Astrocyte of the cerebellum (primary cell): ENCODE measurements at places on chromosomes 16 and 17.

- DNase-seq = no peak
Measured at GRCh38 chr16:65657071-65657494, 535.2 kb upstream of the CDH11 start.

GRCh38 chr17:12318571-12319266, 298.0 kb downstream of the MAP2K4 start:
- no peak for DNase-seq

GRCh38 chr16:57253466-57253865, 8.4 kb downstream of the ARL2BP start:
- DNase-seq = no peak

DNA sequence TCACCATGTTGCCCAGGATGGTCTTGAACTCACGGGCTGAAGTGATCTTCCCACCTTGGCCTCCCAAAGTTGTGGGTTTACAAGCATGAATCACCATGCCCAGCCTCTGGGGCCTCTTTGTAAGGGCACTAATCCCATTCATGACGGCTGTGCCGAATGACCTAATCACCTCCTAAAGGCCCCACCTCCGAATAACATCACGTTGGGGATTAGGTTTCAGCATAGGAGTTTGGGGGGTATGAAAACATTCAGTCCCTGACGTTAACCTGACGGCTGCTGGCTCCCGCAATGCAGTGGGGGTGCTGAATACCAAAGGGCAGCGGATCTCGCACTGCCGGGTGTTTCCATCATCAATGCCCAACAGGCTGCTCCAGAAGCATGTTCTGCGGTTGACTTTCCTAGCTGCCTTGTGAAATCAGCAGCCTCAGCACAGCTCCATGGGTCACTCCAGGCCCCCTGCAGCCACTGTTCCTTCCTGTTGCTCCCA, 120.8 kb upstream of the SEC14L1 start:
- DNase-seq = no peak

GRCh38 chr17:44995436-44996001, 27.4 kb upstream of the C1QL1 start:
- no peak for DNase-seq

DNA sequence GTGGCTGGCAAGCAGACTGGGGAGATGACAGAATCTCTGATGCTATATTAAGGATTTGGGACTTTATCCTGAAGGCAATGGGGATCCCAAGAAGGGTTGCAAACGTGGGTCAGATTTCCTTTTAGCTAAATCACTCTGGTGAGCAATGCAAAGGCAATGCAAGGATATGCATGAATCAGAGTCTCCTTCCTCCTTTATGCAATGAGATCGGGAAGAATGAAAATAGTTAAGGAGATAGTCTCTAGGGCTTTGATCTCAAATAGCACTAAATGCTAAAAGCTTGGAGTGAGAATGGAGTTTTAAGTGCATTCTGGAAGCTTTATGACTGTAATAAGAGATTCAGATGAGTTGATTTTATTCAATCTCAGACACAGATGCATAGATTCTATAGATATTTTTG, 27.2 kb upstream of the SHISA9 start:
- DNase-seq = no peak

DNA sequence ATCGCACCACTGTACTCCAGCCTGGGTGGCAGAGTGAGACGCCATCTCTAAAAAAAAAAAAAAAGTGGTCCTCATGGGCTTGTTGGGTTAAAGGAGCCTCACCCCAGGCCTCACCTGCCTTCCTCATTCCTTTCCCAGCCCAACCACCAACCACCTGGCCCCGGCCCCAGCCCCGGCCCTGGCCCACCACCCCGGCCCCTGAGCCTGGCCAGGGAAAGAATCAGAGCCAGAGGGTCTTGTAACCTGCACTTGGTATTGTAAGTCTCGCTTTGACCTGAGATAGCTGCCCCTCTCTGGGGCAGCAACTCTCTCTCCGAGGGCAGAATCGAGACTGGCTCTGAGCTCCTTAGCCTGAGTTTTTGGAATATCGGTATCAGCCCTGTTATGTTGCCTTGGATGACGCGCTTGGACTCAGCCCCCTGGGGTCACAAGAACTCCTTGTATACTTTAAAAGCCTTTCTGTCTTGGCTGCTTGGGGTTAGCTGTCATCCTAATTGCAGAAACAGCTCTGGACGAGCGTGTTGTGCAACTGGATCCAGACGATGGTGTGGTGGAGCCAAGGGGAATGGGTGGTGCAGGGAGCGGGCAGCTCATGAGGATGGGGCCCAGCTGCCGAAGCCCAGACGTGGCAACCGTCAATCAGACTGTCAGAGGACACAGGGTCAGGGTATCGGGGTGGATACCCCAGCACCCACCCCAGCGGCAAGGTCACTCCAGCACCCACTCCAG, 14.6 kb downstream of the SMTNL2 start:
- no peak for DNase-seq

- DNase-seq = no peak
Measured at GRCh38 chr17:66900126-66901010, 64.1 kb upstream of the CACNG4 start.

GRCh38 chr17:59178266-59178985, 22.9 kb downstream of the PRR11 start:
- no peak for DNase-seq

DNA sequence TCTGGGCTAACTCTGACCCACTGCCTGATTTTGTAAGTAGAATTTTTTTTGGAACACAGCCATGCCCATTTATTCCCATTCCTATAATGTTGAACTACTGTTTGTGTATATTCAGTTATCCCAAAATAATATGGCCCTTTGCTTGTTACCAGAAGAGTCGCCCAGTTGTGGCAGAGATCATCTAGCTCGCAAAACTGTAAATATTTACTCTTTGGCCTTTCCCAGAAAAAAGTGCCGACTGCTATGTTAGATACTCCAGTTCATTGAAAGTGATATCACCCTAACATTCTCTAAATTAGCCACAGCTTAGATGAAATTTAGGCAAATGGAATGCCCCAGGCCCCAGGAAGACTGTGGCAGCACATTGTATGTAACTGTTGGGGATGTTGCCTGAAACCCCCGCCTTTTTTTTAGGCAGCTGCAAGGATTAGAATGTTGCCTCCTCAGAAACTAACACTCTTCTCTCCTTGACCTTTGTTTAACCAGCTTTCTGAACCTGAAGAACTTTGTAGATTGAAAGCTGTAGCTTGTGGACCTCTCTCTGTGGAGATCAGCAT, 19.1 kb downstream of the WWOX start:
- DNase-seq = no peak

DNA sequence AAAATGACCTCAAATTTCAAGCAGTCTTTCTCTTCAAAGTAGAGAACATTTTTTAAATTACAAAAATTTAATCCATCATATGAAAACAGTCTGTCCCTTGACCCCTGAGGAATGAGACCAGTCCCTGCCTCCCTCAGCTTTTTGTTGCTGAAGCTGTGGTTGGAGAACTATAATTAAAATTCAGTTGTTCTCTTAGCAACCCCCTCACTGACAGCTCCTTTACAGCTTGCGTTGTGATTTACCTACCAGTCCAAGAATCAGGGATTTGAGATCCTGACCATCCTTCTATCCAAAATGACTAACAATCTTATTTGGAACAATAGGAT, 29.8 kb downstream of the LYRM1 start:
- no peak for DNase-seq

GRCh38 chr16:29765167-29766032, 12.7 kb upstream of the ZG16 start:
- DNase-seq = no peak

- no peak for DNase-seq
Measured at GRCh38 chr17:9052921-9053320, 31.6 kb downstream of the NTN1 start.

DNA sequence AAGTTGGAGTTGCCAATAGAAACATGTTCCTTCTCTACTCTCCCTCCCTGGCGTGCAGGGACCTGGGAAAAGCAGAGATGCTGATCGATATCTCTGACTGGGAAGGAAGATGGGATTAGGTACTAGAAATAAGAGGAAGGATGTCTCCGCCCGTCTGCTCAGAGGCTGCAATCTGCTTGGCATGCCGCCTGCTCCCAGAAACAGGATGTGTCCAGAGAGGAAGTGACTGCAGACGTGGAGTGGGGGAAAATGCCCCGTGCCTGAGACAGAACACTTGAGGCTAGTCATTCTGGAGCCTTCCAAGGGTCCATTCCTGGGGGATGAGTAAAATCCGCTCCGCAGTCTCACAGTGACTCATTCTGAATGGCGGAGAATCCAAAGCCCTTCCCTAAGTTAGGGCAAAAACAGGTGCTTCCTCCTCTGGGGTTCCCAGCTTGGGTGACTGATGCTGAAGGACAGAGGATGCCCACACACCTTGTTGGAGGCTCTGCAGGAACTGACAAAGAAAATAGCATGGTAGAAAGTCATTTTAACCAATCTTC, 45.0 kb upstream of the SMURF2 start:
- peak; percentile 96 for DNase-seq

- DNase-seq = no peak
Measured at GRCh38 chr17:38873640-38874380, 4.0 kb downstream of the LASP1 start.

DNA sequence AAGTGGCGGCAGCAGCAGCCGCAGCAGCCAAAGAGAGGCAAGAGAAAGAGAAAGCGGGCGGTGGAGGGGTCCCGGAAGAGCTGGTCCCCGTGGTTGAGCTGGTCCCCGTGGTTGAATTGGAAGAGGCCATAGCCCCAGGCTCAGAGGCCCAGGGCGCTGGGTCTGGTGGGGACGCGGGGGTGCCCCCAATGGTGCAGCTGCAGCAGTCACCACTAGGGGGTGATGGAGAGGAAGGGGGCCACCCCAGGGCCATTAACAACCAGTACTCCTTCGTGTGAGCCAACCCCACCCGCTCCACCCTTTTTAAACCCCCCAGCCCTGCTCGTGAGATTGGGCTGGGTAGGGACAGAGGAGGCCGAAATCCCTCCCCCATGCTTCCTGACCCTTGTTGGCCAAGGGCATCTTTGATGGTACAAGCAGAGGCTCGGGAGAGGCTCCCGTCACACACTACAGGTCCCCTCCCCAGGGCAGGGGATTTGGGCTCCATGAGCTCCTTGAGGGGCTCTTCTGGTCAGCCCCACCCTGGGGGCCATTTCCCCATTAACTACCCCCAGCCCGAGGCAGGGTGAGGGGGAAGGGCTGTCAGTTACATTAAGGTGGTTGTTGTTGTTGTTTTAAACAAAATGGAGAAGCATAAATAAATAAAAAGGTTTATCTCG, 4.6 kb upstream of the ATP2A1 start:
- no peak for DNase-seq

GRCh38 chr16:66036184-66036583, 330.3 kb upstream of the CDH5 start:
- DNase-seq = no peak

DNA sequence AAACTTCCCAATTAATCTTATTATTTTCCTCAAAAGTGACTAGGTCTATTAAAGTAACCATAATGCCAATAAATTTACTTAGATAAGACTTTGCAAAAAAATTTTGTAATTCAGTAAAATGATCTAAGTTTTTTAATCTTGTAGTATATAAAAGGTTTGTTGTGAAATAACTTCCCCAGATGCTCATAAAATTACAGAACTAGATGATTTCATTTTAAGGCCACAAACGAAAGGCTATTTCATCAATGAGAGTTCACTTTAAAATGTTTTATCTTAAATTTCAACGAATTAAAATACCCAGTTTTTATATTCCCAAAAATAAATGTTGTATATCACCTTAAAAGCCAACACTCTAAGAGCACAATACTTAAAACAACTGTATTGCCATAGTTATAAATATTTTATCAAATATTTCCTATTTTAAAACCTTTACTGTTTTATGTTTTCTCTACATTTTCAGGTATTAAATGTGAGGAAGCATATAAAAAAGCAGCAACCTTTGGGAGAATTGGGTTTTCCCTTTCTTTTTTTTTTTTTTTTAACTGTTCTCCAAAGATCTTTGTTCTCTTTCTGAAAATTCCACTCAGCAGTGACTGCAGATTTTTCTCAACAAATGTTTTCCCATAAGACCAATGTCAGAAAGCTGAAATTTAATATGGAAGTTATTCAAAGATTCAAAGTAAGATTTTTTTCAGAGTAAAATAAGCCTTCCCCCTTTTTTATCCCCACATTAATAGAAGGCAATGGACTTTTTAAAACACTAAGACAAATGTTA, 169.9 kb downstream of the CYB561 start:
- DNase-seq = no peak

- no peak for DNase-seq
Measured at GRCh38 chr17:43552229-43552837, 6.2 kb upstream of the ETV4 start.

DNA sequence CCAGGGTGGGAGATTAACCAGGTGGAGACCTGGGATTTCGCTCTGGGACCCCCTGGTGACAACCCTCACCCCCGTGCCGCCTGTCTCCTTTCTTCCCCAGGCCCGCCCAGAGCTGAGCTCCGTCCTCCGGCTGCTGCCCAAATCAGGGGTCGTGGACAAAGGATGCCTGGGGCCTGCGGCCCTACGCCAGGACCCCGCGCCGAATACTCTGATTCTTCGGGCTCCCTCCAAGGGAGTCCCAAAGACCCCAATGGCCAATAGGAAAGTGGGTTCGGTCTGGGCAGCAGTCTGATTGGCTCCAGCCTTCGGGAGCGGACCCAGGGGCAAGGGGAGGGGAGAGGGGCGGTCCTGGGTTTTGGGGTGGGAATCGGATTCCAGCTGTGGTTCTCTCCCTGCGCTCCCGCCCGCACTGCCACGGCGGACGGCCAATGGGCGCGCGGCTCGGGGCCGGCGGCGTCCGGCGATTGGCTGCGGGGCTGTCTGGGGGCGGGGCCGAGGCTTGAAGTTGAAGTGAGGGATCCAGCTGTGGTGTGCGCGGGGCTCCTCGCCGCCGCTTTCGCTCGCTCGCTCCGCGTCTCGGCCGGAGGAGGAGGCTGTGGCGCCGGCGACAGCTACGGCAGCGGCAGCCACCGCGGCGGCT, at the start of gene CACNA1G:
Gene CACNA1G, plus strand, starts transcription at position 531 of the 640 bp plus-strand sequence. CDS start 745 bp downstream, outside the sequence.
- no peak for DNase-seq

GRCh38 chr17:50593321-50593720, 32.8 kb downstream of the CACNA1G start:
- DNase-seq = no peak

- peak; percentile 24 for DNase-seq
Measured at GRCh38 chr16:48335961-48336360, 49.3 kb downstream of the SIAH1 start.

DNA sequence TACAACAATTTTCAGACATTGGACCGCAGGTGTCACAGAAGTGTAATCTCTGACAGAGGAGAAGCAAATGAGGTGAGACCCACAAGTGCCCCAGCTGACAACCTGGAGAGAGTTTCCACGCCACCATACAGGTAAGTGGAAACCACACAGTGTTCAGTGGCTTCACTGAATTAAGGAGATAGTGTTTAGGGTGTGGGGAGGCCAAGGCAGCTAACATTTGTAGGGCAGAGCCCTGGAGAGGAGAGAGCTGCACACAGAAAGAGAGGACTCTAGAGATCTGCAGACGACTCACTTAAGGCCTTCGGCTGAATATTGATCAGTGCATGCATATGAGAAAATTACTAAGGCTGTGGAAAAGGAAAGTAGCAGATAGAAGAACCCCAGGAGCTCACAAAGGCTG, 228.9 kb upstream of the TNRC6C start:
- DNase-seq = no peak

DNA sequence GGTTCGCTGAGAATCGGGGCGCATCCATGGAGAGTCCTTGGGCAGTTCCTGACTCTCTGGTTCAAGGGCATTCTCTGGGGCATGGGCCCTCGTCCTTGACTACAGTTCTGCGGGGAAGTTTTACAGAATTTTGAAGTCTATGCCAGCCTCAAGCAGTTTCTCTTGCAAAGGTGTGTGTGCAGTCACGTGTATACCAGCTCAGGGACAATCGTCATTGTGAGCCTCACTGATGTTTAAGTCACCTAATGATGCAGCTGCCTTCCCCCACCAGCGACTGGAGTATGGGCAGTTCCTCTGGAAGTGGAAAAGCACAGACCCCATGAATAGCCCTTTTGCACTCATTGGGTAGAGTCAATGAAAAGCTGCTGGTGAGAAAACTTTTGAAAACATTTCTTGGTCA, 1.3 kb downstream of the PLCG2 start:
- no peak for DNase-seq

GRCh38 chr17:10051112-10051511, 146.0 kb upstream of the RCVRN start:
- DNase-seq = no peak
